Calu3 (cell line): ENCODE measurements at places on chromosomes 4 and X. TPM values are rescaled to one million over a fixed set of nuclear protein-coding genes. Genes with fewer than 3 reads are reported as not detected.

GRCh38 chr4:188781655-188782054 is 642.4 kb downstream of the TRIML1 start:
- H3K27ac ChIP-seq: no peak overlapping the region
- H3K4me3 ChIP-seq: no peak overlapping the region
- H3K27me3 ChIP-seq: no peaks in the 10 kb centered on the region
- no peaks in the 10 kb centered on the region for H3K4me1 ChIP-seq
- H3K36me3 ChIP-seq: no peaks in the 10 kb centered on the region
- peak; percentile 19 for DNase-seq

- H3K4me3 ChIP-seq: peak overlapping the region; percentile 93
- no peaks in the 10 kb centered on the region for H3K27me3 ChIP-seq
- no peak for DNase-seq
- H3K4me1 ChIP-seq: no peaks in the 10 kb centered on the region
- peak overlapping the region; percentile 64 for H3K27ac ChIP-seq
These were observed 565 bp downstream of the MOB1B start for GRCh38 chr4:70902577-70903290.

GRCh38 chr4:189255636-189256035 is 685.0 kb upstream of the FRG1 start:
- H3K36me3 ChIP-seq: no peaks in the 10 kb centered on the region
- DNase-seq: no peak
- no peak overlapping the region for H3K4me3 ChIP-seq
- no peaks in the 10 kb centered on the region for H3K27me3 ChIP-seq
- H3K27ac ChIP-seq: no peak overlapping the region
- H3K4me1 ChIP-seq: no peaks in the 10 kb centered on the region

The DCAF16 gene
- total RNA-seq: 34.8 and 39.0 TPM in 2 replicates

GRCh38 chrX:18995221-18995620 is 11.3 kb upstream of the PHKA2 start:
- H3K27me3 ChIP-seq: no peaks in the 10 kb centered on the region
- H3K4me1 ChIP-seq: peaks cover 28% of the 10 kb centered on the region
- H3K27ac ChIP-seq: peak overlapping the region; percentile 81

- no peak for DNase-seq
- H3K27ac ChIP-seq: no peak overlapping the region
- no peaks in the 10 kb centered on the region for H3K27me3 ChIP-seq
- peaks cover 14% of the 10 kb centered on the region for H3K36me3 ChIP-seq
These were observed 28.0 kb downstream of the TACC3 start for GRCh38 chr4:1749370-1749769.

The INTS12 gene
- total RNA-seq: 11.8 and 13.4 TPM in 2 replicates

The PDE5A gene
- total RNA-seq: 41.4 and 41.9 TPM in 2 replicates

- H3K36me3 ChIP-seq: no peaks in the 10 kb centered on the region
- no peak for DNase-seq
- peaks cover 23% of the 10 kb centered on the region for H3K27me3 ChIP-seq
- no peak overlapping the region for H3K4me3 ChIP-seq
These were observed 33.6 kb upstream of the ENPEP start for GRCh38 chr4:110442309-110442708.

DNA sequence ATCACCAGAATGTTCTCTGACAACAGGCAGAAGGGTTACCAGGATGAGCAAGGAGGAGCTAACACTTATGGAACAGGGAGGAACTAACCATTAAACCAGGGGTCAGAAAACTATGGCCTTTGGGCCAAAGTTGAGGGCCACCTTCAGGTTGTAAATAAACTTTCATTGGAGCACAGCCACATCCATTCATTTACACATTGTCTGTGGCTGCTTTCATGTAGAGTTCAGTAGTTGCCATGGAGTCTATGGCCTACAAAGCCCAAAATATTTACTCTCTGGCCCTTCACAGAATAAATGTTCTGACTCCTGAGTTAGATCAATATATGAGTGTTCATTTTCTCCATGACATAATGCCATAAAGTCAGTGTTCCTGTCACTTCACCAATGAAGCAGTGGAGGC is 13.2 kb upstream of the HCCS start:
- H3K36me3 ChIP-seq: no peaks in the 10 kb centered on the region
- H3K4me1 ChIP-seq: peaks cover 8% of the 10 kb centered on the region
- H3K27me3 ChIP-seq: no peaks in the 10 kb centered on the region
- DNase-seq: no peak

DNA sequence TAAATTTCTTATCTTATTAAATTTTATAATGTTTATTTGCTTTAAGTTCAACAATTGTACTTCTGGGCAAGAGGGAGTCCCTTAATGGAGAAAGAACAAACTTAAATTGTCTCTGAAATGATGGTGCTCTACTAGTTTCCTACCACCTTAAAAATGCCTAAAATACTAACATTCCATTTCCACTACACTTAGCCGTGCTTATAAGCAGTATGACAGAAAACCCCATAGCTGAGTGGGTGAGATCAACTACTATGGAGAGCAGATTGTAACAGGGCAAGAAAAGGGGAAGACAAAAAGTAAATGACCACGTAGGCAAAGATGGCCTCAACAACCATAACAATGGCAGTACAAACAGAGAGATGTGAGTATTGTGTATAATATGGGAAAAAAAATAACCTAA is 35.0 kb downstream of the RFC1 start:
- DNase-seq: no peak
- no peak overlapping the region for H3K4me3 ChIP-seq
- H3K4me1 ChIP-seq: no peaks in the 10 kb centered on the region

DNA sequence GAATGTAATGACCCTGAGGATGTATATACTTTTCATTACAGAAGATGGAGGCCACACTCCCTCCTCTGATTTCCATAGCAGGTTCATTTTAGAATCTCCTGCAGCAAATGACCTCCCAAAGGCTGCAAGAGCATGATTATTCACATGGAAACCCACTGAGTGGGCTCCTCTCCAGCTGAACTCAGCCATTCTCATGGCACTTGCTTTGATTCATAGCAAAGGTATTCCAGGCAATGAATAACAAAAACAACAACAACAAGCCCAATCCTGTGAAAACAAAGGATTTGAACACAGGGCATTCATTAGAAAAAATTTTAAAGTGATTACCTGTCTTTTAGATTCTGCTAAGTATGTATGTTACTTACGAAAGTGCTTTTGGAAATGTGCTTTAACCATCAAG is 894.0 kb upstream of the FRG1 start:
- H3K36me3 ChIP-seq: no peaks in the 10 kb centered on the region
- no peak for DNase-seq
- H3K4me3 ChIP-seq: no peak overlapping the region
- no peak overlapping the region for H3K27ac ChIP-seq
- H3K4me1 ChIP-seq: no peaks in the 10 kb centered on the region
- H3K27me3 ChIP-seq: no peaks in the 10 kb centered on the region

- DNase-seq: no peak
- H3K4me1 ChIP-seq: peaks cover 14% of the 10 kb centered on the region
- H3K4me3 ChIP-seq: no peak overlapping the region
- H3K27me3 ChIP-seq: no peaks in the 10 kb centered on the region
- H3K27ac ChIP-seq: no peak overlapping the region
These were observed 102.6 kb upstream of the SLC4A4 start for GRCh38 chr4:71236226-71236625.

- no peak overlapping the region for H3K4me3 ChIP-seq
- no peaks in the 10 kb centered on the region for H3K27me3 ChIP-seq
- H3K27ac ChIP-seq: no peak overlapping the region
- H3K36me3 ChIP-seq: no peaks in the 10 kb centered on the region
- no peaks in the 10 kb centered on the region for H3K4me1 ChIP-seq
These were observed 47.5 kb downstream of the PABPC4L start for GRCh38 chr4:134154097-134154496.

DNA sequence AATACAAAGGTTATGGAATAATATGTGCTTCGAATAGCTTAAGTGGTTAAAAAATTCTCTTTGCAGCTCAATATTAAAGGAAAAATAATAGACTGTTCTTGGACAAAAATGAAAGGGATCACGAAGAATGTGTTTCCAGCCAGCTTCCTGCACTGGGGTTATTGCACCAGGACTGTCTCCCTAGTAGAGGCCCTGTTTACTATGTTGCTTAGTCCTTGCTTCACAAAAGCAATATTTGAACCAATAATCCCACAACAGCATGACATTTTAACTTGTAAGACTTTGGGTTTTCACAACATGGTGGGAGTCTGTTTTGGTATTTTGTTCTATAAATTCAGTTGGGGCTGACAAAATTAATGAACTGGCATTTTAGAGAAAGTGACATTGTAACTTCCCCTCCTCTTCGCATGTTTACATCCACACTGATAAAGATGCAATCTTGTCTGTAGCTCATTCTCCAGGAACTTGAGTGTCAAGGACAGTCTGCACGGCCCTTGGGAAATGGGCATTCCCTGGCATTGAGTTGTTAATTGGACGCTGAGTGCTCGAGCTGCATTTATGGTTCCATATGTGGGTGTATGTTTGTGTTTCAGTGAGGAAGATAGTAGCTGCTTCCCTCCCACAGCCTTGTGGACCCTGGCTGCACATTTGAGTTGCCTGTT is 39.0 kb downstream of the SHROOM2 start:
- no peak overlapping the region for H3K27ac ChIP-seq
- no peaks in the 10 kb centered on the region for H3K27me3 ChIP-seq
- no peak overlapping the region for H3K4me3 ChIP-seq
- no peak for DNase-seq

- H3K27me3 ChIP-seq: no peaks in the 10 kb centered on the region
- no peaks in the 10 kb centered on the region for H3K36me3 ChIP-seq
- H3K27ac ChIP-seq: no peak overlapping the region
- no peaks in the 10 kb centered on the region for H3K4me1 ChIP-seq
These were observed 1.0 kb upstream of the TRIM75 start for GRCh38 chr4:165052627-165053026.

DNA sequence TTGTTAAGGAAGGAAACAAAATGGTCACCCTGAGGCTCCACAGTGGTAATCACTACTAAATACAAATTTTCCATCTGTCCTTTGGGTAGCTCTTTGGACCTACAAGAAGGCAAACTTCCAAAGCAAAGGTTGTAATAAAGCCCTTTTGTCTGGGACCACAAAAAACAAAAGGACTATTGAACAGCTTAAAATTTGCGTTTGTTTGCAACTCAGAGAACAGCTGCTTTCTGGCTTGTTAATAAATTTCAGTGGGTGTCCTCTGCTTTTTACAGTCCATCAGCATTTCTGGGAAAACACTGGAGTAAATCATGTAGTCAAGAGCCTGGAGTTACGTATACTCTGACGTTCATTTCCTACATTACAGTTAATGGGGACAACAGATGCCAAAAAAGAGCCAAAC is 439.7 kb upstream of the DIAPH2 start:
- no peaks in the 10 kb centered on the region for H3K4me1 ChIP-seq
- no peak for DNase-seq
- H3K4me3 ChIP-seq: no peak overlapping the region
- H3K36me3 ChIP-seq: no peaks in the 10 kb centered on the region
- H3K27ac ChIP-seq: no peak overlapping the region
- no peaks in the 10 kb centered on the region for H3K27me3 ChIP-seq

The UGT2B10 gene
- total RNA-seq: not detected in 2 replicates

The CCDC160 gene
- 1.0 and 1.7 TPM in 2 replicates for total RNA-seq

The GALNTL6 gene
- not detected in 2 replicates for total RNA-seq

GRCh38 chr4:102640669-102641068 is 120.1 kb downstream of the MANBA start:
- no peaks in the 10 kb centered on the region for H3K36me3 ChIP-seq
- no peaks in the 10 kb centered on the region for H3K27me3 ChIP-seq
- DNase-seq: no peak

DNA sequence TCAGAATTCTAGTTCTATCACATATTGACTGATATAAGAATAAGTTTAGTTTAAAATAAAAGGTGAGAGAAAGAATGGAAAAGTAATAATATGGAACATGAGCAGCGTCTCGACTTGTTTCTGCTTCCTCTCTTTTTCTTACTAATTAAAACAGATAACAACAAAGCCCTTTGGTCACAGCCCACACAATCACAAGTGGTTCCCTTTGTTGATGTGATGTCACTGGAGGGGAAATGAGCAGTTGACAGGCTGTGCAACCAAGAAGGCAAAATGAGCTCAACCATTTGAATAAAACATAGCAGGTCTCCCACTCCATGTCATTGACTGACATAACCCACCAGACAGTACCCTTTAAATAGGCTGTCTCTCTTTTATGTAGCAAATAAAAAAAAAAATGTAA is 342.5 kb upstream of the MAGEB2 start:
- H3K27me3 ChIP-seq: no peaks in the 10 kb centered on the region
- peaks cover 9% of the 10 kb centered on the region for H3K4me1 ChIP-seq
- no peak overlapping the region for H3K27ac ChIP-seq
- no peak for DNase-seq

The MAGEE1 gene
- total RNA-seq: 0.61 and 0.80 TPM in 2 replicates

- no peak overlapping the region for H3K4me3 ChIP-seq
- H3K4me1 ChIP-seq: no peaks in the 10 kb centered on the region
- no peak for DNase-seq
- H3K27me3 ChIP-seq: peaks cover 11% of the 10 kb centered on the region
- H3K36me3 ChIP-seq: no peaks in the 10 kb centered on the region
These were observed 249.2 kb downstream of the MID1IP1 start for GRCh38 chrX:39050427-39050826.

- H3K27ac ChIP-seq: no peak overlapping the region
- no peaks in the 10 kb centered on the region for H3K27me3 ChIP-seq
- no peak for DNase-seq
- no peak overlapping the region for H3K4me3 ChIP-seq
- no peaks in the 10 kb centered on the region for H3K4me1 ChIP-seq
These were observed 171.8 kb upstream of the TBL1X start for GRCh38 chrX:9293051-9293496.

The EREG gene
- total RNA-seq: 413 and 422 TPM in 2 replicates

The KIF4A gene
- total RNA-seq: 25.9 and 30.9 TPM in 2 replicates

The MED12 gene
- total RNA-seq: 53.3 and 56.2 TPM in 2 replicates

The TMEM271 gene
- total RNA-seq: not detected in 2 replicates

DNA sequence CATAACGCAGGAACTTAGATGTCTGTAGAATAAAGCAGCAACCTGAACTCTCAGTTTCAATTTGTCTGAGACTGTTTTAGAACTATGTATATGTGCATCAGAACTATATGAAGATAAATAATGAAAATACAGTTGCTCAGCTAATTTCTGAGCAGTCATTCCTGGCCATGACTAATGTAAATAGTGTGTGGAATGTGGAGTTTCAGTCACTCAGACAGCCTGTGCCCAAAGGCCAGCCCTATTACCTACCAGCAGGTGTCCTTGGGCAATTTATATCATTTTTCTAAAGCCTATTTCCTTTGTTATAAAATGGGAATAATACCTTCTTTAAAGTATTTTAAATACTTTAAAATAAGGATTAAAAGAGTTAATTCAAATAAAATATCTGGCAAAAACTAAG is 56.0 kb upstream of the RELL1 start:
- no peaks in the 10 kb centered on the region for H3K27me3 ChIP-seq
- H3K36me3 ChIP-seq: no peaks in the 10 kb centered on the region
- no peak overlapping the region for H3K4me3 ChIP-seq

The AFF2 gene
- 0.17 and 0.27 TPM in 2 replicates for total RNA-seq

GRCh38 chr4:150217808-150218207 is 139.6 kb downstream of the DCLK2 start:
- DNase-seq: no peak
- no peak overlapping the region for H3K4me3 ChIP-seq
- H3K27me3 ChIP-seq: no peaks in the 10 kb centered on the region
- no peaks in the 10 kb centered on the region for H3K36me3 ChIP-seq
- H3K27ac ChIP-seq: no peak overlapping the region

The BEND2 gene
- not detected in 2 replicates for total RNA-seq

The STPG2 gene
- not detected in 2 replicates for total RNA-seq

- H3K36me3 ChIP-seq: no peaks in the 10 kb centered on the region
- no peak overlapping the region for H3K27ac ChIP-seq
- DNase-seq: no peak
- no peaks in the 10 kb centered on the region for H3K27me3 ChIP-seq
These were observed 109.3 kb downstream of the HMX1 start for GRCh38 chr4:8762356-8762755.

GRCh38 chr4:10684631-10685030 is at the start of gene CLNK:
Gene CLNK, minus strand, starts transcription at chr4:10684768. Its CDS starts 16,899 bp downstream, at chr4:10667869.
- H3K36me3 ChIP-seq: no peaks in the 10 kb centered on the region
- H3K27me3 ChIP-seq: no peaks in the 10 kb centered on the region
- no peak within 1 kb of the TSS for H3K4me3 ChIP-seq
- H3K27ac ChIP-seq: no peak within 1 kb of the TSS
- no peaks in the 10 kb centered on the region for H3K4me1 ChIP-seq

The GYG2 gene
- total RNA-seq: 6.9 and 9.0 TPM in 2 replicates

The SOX3 gene
- total RNA-seq: not detected in 2 replicates
